ENCODE measurements at places on chromosomes 11 and 22.

DNA sequence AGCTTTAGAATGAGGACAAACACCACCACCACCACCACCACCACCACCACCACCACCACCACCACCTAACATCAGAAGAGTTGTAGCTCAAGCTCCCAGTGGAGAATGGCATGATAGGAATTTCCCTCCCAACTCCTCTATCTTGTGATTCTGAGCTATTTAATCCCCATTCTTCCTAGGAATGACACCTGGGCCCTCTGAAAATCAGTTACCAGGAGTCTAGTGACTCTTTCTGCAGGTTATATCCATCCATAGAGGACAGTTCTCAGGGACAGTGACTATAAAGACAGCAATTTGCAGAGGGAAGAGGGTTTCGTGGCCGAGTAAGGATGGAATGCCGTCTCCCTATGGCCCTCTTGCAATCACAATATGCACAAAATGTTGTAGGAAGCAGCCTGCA is 27.8 kb downstream of the MYH9 start:
- no peak for DNase-seq

GRCh38 chr11:17986007-17986710 is 26.7 kb downstream of the SERGEF start:
- DNase-seq: no peak

DNA sequence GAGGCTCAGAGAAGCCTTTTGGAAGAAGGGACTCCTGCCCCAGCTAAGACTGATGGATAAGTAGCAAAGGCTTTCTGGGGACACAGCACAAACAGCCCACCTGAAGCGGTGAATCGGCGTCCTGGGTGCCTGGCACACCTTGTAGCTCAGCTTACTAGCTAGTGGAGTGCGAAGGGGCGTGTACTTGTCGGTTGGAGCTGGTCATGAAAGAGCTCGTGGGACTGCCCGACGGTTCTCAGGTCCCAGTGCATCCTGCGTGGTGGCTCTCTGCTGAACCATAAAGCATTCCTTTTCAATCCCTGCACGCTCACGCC is 690 bp upstream of the UVRAG start:
- no peak for DNase-seq

DNA sequence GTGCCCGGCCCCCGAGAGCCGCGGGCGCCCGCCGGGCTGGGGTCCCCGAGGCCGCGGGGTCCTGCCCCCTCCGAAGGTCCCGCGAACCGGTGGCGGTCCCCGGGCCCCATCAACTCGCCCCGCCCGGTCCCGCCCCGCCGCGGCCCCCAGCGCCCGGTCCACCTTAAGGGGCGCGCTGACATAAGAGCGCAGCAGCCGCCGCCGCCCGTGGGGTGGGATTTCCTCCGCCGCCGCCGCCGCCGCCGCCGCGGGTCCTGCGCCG is at the start of gene ZDHHC8:
TSS of gene ZDHHC8 (plus strand) at position 208 of the 262 bp plus-strand sequence. CDS start 144 bp downstream, outside the sequence.
- peak; percentile 40 for DNase-seq

DNA sequence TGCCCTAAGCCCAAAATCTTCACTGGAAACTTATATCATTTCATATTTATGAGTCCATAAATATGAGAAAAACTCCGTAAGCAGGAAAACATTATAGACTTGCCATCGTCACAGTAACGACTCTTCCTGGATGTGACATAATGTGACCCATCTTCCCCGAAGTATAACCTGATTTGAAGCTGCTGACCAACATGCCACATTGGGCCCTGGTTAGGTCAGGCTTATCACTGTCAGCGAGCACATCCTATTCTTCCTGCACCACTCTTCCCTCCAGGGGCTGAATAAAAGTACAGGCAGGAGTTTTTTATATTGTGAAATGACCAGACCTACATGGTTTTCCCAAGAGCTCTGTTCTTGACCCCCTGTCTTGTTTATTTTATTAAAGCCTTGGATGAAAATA is 12.1 kb upstream of the BLID start:
- no peak for DNase-seq

- no peak for DNase-seq
These were observed 17.2 kb downstream of the OPCML start for GRCh38 chr11:133515107-133515506.

DNA sequence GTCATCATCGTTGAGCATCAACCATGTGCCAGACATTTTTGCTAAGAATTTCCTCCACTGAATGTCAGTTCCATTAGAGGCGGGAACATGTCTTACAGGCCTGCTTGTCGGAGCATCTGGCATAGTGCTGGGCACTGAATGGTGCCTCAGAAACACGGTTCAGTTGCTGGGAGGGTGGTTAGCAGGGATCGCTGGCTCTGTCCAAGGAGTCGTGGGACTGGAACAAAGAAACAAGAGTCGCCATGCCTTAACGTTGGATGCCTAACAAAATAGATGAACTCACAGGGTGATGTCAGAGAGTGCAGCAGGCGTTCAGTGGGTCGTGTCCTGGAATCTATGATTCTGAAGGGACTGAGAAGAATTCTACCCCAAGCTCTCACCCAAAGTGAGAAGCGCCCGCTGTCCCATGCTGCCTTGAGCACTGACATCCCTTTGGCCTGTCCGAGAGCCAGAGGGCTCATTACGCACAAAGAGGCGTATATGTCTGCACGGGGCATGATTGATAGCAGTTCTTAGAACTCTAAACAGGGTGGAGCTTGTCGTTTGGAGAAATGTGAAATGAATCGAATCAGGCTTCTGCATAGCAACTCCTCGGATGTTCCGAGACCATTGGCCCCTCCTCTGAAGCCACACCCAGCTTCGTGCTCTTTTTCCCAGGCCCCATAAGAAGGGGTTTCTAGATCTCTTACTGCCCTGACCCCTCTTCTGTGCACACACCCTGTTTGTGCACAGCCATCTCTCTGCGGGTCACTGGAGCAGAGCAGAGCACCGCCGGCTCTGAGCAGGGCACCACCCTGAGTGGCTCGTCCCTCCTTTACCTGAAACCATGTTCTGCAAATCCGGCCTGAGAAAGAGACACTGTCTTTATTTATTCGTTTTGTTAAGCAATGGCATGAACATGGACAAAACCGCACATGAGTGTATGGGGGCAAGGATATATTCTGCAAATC is 113.1 kb upstream of the B3GAT1 start:
- no peak for DNase-seq

DNA sequence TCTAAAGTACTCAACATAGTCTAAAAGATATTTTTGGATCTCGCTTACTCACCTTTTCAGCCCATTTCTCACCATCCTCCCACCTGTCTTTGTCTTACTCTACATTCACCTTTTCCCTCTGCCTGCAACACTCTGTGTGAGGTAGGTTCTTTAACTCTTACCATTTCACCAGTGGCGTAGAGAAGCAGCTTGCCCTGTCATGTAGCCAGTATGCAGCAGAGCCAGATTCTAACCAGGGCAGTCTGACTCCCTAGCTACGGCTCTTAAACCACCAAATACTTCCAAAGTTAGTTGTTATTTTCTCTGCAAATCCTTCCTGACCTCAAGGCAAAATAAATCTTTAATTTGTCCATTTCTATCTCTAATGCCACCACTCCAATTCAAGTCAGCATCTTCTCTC is 7.5 kb downstream of the ALG8 start:
- no peak for DNase-seq

DNA sequence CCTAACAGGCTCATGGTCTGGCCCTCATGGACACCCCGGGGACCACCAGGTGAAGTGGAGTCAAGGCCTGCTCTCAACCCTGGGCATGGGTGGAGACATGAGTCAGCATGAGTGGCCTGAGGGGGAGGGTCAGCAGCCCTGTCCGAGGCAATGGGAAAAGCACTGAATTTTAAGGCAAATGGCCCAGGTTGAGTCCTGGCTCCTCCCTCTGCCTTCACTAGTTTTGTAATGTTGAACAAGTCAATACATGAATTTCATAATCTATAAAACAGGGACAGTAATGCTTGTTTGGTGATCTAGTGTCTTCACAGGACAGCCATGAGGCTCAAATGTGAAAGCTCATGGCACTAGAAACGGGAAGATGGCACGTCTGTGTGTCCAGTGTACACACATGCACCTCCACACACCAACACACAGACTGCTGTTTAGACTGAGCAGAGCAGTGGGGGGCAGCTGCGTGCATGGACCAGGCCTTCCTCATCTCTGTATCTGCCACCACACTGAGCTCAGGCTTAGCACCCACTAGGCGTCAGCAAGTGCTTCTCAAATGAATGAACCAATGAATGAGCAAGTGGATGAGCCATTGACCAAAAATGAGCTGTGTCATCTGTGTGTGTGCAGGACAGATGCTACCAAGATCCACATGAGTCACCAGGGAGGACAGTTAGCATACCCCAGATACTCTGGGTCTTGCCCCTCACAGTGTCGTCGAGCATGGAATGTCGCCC is 63.4 kb downstream of the NRXN2 start:
- DNase-seq: no peak

DNA sequence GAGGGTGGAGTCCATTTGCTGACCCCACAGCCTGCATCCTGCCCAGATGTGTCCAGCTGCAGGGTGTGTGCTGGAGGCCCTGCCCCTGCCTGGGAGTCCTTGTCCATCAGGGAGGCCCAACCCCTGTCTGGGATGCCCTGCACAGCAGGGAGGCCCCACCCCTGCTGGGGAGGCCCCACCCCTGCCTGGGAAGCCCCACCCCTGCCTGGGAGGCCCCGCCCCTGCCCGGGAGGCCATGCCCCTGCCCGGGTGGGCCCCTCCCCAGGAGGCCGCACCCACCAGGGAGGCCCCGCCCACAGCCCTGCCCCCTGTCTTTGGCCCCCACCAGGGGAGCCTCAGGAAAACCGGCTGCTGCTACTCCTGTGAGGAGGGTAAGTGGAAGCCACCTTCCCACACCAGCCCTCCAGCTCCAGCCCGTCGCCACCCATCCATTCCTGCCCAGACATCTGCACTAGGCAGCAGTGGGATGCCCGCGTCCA is 37.2 kb downstream of the MUC5B start:
- peak; percentile 1 for DNase-seq

DNA sequence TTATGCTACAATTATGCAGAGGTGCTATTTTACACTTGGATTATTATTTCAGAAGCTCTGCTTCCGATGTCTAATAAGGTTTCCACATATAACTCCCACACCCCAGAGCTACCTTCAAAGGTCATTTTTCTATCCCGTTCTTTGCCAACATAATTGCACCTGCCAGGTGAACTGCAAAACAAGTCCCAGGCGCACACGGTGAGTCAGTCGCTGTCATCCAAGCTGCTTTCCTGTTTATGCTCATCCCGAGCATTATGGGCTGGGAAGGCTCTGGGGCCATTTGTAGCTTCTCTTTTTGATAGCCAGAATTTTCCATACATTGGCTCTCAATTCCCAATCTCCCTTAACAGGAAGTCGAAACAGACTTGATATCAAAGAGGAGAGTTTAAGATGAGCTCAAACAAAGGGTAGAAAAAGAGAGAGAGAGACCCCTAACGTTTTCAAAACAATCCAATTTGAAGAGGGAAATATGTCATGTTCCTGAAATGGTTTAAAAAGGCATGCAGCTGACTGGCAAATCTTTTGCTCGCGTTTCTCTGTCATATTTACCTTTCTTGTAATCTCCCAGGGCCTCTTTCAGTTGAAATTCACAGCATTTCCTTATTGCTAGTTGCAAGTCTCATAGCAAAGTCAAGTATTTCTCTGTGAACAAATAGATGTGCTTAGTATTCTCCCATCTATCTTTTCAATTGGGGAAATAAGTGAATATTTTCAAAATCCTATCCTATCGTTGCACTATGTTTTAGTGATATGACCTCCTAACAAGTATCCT is 815.9 kb downstream of the KCNA4 start:
- no peak for DNase-seq

DNA sequence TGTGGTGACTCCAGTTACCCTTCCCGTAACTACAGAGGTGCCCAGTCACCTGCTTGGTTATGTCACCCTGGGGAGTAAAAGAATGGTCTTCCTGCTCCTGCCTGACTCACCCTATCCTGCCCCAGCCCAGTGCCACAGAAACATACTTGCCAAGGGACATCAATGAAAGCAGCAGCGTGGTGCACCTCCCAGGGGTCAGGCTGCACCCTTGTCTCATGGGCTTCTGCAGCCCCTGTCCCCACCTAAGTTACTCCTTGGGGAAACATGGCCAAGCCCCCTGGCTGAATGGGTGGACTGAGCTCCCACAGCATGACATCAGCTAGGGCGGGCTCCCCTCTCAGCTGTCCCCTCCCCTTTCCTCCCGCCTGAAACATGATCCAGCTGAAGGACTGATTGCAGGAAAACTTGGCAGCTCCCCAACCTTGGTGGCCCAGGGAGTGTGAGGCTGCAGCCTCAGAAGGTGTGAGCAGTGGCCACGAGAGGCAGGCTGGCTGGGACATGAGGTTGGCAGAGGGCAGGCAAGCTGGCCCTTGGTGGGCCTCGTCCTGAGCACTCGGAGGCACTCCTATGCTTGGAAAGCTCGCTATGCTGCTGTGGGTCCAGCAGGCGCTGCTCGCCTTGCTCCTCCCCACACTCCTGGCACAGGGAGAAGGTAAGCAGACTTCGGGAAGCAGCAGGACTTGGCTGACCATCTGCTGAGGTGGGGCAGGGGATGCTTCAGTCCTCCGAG is at the start of gene HTR3A:
TSS of gene HTR3A (plus strand) at position 368 of the 730 bp plus-strand sequence. CDS start at position 586, 218 bp downstream.
- no peak for DNase-seq

GRCh38 chr11:88102598-88102934 is 72.7 kb downstream of the RAB38 start:
- DNase-seq: no peak
